Naive thymus-derived CD8-positive, alpha-beta T cell (primary cell): ENCODE measurements at places on chromosomes 6 and 20.
A peak's percentile ranks its signal among the peaks of the same experiment; 100 is the strongest.

DNA sequence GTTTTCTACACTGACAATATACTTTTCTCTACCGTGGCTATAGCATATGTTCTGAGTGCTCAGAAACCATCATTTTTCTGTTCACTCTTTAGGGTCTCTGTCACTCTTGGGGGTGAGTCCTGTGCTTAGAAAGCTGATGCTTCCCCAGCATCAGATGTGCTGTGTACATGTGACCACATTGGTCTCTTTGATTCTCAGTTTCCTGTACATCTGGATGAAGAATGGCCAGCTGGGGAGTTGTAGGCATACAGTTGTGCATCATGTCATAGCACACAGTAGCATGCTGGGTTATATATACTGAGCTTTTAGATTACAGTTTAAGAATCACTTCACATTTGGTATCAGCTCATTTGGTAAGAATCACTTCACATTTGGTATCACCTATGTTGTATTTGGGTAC is 238.6 kb upstream of the PREP start:
- DNase-seq: no peak

GRCh38 chr6:150247803-150248202 is 105.0 kb downstream of the PPP1R14C start:
- no peak for DNase-seq

DNA sequence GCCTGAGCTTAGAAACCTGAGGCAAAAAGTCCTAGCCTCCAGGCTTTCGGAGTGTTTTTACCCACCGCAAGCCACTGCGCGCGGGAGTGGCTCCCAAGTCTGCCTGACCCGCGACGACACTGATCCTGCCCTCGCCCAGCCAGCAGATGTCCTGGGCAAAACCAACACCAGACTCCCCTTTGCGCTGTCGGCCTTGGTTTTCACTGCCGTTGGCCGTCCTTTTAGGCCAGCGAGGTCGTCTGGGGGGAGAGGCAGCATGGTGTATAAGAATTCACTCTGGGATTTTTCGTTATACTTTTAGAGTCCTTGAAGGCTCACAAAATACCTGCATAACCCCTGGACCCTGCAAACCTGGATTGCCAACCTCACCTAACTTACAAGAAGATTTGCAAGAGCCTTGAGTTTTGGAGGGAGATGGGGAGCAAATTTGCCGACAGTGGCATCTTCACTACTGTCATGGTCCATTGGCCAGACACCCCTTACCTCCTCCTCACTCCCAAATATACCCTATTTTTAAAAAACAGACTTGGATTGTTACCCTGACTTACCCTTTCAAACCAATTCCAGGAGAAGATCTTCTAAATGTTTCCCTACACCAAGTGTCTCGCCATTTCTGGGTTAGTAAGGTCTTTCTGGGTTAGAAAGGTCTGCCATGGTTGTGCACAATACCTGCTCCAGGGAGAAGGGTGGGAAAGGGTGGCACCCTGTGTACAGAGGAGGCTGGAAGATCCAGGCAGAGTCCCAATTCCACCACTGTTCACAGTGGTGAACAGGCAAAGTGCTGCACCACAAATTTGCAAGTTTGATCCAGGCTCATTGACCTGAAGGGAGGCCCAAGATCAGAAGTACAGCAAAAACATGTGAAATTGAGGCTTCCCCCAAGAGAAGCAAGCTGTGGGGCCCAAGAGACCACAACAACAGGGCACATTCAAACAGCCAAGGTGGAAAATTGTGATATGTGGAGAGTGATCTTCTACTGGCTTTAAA is 4.4 kb downstream of the FOXA2 start:
- no peak for DNase-seq

GRCh38 chr6:162849269-162849668 is 121.5 kb downstream of the PACRG start:
- DNase-seq: no peak

- peak; percentile 25 for DNase-seq
These were observed 46.3 kb downstream of the MCM8 start for GRCh38 chr20:5996765-5997164.
